ENCODE measurements at places on chromosomes 6 and 20.

DNA sequence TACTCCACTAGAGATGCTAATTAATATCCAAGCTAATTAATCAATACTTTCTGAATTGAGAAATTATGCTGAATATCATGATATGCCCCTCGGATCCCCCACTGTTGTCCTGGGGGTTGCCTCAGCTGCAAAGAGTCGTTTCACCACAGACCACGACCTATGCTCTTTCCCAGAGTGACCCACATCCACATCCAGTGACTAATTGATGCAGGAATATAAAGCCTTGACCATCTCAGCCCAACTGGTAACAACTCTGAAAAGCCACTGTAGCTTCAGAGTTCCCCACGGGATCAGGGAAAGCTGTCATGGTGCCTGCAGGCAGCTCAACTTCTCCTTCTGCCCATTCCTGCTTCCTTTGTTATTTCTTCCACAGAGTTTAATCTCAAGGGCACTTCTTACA is 116.9 kb downstream of the RWDD2A start:
- no peak for DNase-seq

GRCh38 chr20:59751075-59751711 is 146.9 kb downstream of the PHACTR3 start:
- peak; percentile 41 for DNase-seq

DNA sequence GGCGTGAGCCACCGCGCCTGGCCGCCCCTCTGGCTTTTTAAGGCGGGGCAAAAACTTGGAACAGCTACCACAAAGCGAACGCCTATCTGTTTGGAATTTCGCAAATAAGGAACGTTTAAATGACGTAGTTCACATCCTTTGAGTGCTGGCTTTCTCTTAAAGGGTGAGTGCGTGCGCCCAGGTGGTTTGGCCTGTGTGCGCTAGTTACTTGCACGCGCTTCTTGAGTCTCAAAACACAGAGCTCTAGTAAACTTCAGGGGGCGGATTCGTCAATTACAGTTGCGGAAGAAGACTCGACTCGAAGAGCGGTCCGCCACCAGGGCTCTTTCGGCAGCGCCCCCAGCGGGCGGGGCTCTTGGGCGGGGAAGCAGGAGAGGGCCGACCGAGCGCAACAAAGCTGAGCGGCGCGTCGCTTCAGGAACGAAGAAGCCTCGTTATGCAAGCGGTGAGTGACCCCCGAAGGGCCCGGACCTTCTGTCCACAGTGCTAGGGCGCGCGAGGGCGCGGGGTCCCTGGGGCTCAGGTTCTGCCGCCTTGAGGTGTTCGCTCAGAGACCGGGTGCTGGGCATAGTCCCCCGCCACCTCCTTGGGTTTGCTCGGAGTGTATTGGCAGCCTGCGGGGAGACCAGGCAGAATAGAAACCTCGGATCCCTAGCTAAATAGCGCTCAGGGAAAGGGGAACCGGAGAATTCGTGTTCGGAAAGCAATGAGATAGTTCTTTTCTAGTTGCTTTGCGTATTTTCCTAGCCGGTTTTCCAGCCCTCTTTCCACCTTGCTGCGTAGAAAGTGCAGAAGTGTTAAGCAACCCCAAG is at the start of gene SYCP2L:
TSS of gene SYCP2L (plus strand) at position 362 of the 812 bp plus-strand sequence. CDS start at position 437, 75 bp downstream.
- no peak for DNase-seq

- no peak for DNase-seq
Observed at GRCh38 chr6:5072440-5072839, 12.7 kb upstream of the PPP1R3G start.

GRCh38 chr6:33807606-33808005 is 3.8 kb upstream of the MLN start:
- no peak for DNase-seq

- no peak for DNase-seq
Observed at GRCh38 chr6:110458476-110458875, 17.9 kb downstream of the SLC22A16 start.

DNA sequence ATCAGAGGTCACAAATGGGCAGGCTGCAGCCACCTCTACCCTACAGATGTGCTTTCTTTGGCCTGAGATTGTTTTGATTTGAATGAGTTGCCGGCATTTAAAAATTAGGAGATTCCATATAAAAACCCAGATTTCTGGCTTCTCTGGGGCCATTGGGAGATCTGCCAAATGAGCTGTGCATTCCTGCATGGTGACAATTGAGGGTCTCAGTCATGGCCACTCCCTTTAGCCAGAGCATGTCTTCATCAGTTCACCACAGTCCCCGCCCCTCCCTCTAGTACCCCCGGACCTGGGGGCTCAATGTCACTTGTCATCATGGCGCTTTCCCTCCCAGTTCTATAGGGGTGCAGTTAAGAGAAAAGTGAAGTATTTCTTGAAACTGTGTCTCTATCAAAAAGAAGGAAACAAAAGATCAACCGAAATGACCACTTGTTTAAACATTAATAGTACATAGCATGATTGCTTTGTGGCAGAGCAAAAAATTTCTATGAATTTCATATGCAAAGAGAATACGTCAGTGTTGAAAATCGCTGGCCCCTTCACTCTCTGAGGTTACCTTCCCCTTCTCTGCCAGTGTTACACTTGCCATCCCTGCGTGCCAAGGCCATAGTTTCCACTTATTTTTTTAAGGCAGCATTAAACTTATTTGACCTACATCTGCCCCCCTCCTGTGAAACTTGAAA is 21.1 kb downstream of the EYA2 start:
- no peak for DNase-seq

- no peak for DNase-seq
Observed at GRCh38 chr6:37994223-37994622, 174.7 kb downstream of the ZFAND3 start.

- no peak for DNase-seq
Observed at GRCh38 chr6:148293181-148293995, 49.2 kb upstream of the SASH1 start.

GRCh38 chr6:11218538-11219399 is 13.7 kb downstream of the NEDD9 start:
- DNase-seq = no peak

DNA sequence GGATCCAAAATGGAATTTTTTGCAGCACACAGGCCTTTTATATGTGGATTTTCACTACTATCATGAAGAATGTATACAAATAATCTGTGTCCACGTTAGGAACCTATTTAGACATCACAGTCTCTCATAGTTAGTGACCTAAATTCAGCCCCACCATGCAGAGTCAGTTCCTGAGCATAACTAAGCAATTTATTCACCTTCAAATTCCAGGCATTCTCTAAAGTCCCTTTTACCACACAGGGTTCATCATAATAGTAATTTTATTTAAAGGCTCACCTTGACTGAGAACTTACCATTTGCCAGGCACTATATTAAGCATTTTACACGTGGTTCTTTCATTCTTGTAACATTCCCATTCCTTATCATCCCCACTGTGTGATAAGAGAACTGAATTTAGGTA is 353.8 kb downstream of the ARHGAP18 start:
- DNase-seq = no peak

DNA sequence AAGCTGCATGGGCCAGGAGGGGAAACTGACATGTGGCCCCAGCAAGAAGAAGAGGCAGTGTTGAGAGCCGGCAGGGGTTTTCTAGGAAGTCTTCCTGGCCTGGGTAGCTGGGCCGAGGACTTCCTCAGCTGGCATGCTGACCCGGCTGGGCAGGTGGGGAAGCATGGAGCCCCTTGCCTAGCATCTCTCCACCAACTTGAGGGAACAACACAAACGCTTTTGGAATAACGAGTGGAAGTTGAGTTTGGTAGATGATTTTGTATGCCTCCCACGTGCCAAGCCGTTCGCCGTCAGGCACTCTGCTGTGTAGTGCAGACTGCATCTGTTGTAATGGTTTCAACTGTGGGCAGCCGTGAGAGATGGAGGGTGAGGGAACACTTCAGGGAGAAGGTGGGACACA is 7.3 kb downstream of the TMEM181 start:
- DNase-seq = no peak

GRCh38 chr6:150408842-150409241 is 40.0 kb downstream of the IYD start:
- DNase-seq = no peak

DNA sequence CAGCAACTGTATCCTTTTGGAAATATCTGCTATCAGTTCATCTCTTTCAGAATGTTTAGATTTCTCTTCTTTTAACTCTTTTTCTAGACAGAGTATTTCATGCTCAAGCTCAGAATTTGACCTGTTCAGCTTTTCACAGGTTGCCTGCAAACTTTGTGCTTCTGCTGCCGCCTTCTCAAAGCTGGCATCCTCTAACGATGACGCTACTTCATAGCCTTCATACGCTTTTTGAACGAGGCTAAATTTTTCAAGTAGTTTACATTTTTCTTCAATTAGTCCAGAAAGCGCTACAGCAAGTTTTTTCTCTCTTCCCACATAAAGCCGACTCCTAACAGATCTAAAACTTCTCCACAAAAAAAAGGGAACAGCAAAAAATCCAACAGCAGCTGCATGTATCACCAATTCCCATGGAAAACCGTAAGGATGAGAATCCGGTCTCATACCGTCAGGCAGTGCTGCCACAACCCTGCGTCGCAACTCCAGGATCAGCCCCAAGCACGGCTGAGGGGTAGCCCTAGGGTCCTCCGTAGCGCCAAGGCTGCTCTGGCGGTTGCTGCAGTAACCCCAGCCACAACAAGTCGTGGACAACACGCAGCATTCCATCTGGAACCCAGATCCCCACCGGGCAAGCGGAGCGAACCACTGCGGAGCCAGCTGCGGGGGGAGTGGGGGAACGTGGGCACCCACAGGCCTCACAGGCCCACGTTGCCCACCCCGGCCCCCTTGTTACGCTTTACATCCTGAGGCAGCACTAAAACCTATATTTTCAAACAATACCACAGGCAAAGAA is 30.6 kb downstream of the DACT2 start:
- DNase-seq = no peak

DNA sequence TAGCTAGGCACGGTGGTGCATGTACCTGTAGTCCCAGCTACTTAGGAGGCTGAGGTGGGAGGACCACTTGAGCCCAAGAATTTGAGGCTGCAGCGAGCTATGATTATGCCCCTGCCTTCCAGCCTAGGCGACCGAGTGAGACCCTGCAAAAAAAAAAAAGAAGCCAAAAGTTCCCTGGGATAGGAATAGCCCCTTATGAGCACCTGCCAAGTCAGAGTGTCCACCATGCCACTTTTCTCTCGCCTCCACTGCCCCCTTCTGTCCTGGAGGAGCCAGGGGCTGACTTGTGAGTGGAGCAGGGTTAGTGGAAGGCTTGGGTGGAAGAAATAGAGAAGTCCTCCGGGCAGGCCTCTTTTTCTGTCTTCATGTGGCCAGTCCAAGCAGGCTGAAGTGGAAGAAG is 12.1 kb upstream of the DDX27 start:
- DNase-seq = no peak

DNA sequence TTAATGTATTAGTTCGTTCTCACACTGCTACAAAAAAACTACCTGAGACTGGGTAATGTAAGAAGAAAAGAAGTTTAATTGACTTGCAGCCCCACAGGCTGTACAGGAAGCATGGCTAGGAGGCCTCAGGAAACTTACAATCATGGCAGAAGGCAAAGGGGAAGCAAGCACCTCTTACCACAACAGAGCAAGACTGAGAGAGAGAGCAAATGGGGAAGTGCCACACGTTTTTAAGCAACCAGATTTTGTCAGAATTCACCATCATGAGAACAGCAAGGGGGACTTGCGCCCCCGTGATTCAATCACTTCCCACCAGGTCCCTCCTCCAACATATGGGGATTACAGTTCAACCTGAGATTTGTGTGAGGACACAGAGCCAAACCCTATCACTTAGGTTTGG is 70.8 kb upstream of the SRSF6 start:
- DNase-seq = no peak

All from right renal cortex interstitium (tissue), 3 donors.